ENCODE measurements at places on chromosomes 7 and 10. TPM values are rescaled to one million over a fixed set of nuclear protein-coding genes. Genes with fewer than 3 reads are reported as not detected.

The KLLN gene
- 0.23 TPM for polyA plus RNA-seq

- DNase-seq, result no peak
Measured at GRCh38 chr10:1633783-1634182, 103.5 kb downstream of the ADARB2 start.

- no peak for DNase-seq
Measured at GRCh38 chr10:35874311-35875015, 232.4 kb upstream of the FZD8 start.

DNA sequence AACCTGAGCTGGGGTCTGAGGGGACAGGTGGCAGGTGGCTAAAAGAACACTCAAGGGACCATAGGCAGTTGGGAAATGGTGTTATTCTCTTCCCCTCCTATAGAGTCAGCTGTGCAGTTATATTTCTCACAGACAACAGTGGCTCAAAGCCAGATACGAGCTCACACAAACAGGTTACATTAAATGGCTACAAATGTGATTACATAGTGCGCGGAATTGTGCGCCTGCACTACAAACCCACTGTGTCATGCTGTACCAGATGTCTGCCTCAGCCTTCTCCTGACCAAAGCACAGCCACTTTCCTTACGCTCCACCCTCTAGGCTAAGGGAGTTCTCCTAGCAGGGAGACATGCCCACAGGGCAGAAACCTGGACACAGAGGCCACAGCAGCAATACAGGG lies 387.2 kb downstream of the CNTNAP2 start:
- no peak for DNase-seq

GRCh38 chr7:135917721-135918120 lies 59.4 kb downstream of the MTPN start:
- DNase-seq, result no peak

GRCh38 chr7:128154504-128154903 lies 86.6 kb upstream of the LEP start:
- DNase-seq, result no peak
